Hypothalamus (tissue), 51 donors: ENCODE measurements at places on chromosomes 7 and 10.

DNA sequence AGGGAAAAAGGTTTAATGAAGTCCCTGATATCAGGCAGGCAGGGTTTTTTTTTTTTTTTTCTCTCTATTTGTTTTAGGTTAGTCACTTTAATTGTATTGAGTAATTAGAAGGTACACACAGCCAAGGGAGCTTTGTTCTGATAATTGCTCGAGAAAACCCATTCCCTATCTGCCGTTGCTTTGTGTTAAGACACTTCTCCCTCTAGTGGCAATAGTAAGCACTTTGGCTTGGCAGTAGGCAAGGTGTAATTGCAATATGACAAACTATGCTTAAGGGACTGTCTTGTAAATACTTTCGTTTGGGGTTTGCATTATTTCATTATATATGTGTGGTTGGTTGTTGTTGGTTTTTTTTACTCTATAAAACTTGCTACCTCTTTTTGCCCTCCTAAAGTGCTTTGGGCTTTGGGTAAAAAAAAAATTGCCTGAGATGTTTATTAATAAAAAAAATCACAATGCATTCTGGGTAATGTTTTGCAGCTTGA lies 113.4 kb downstream of the BTRC start:
- no peak for DNase-seq

DNA sequence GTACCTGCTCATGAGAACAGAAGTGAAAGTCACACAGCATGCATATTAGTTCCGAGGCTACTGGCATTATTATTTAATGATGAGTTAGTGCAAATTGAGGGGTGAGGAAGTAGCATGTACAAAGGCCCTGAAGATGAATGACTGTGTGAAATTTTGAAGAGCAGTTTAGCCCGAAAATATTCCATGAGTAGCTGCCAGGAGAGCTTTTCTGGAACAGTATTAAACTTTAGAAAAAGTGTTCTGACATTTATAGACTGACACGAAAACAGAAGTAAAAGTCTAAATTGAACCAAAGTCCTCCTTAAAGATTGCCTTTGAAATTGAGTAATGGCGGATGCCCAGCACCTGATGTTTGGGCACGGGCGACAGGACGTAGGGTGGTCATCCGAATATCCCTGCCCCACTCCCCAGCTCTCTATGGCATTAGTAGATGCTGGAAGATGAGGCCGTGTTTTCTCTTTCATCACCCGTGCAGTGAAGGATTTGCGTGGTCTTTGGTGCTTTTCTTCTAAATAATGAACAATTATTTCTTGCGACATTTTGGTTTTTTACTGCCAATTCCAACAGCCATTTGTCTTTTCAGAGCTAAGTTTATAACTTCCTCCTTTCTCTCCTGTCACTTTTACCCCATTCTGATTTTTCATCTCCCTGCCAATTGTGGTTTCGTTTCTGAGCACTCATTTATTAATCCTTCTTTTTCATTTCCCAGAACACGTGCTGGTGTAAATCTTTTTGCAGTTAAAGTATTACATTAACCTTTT lies 192.6 kb downstream of the MGMT start:
- no peak for DNase-seq

GRCh38 chr7:104850374-104850773 lies 163.6 kb upstream of the KMT2E start:
- no peak for DNase-seq

- no peak for DNase-seq
Observed at GRCh38 chr7:151010037-151010306, 14.3 kb downstream of the ATG9B start.

GRCh38 chr7:47938574-47939165 lies 9.6 kb downstream of the PKD1L1 start:
- DNase-seq, result no peak

DNA sequence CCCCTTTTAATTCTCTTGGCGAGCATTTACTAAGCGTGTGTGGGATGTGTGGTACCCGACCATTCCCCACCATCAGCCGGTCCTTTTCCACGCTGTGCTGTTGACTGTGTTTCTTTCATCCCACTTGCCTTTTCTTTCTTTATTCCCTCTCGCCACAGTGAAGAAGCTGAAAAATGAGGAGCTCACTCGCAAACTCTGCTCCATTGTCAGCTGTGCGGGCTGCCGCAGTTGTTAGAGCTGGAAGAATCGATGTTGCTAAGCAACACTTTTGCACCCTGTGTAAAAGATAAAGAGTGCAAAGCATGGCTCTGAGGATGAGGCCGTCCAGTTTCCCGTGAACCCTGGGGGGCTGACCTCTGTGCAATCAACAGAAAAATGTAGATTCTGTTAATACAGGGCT lies 203.1 kb upstream of the NEBL start:
- DNase-seq, result peak; percentile 3

DNA sequence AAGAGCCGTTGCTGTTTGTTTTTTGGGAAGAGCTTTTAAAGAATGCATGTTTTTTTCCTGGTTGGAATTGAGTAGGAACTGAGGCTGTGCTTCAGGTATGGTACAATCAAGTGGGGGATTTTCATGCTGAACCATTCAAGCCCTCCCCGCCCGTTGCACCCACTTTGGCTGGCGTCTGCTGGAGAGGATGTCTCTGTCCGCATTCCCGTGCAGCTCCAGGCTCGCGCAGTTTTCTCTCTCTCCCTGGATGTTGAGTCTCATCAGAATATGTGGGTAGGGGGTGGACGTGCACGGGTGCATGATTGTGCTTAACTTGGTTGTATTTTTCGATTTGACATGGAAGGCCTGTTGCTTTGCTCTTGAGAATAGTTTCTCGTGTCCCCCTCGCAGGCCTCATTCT lies 31.6 kb downstream of the PFKFB3 start:
- no peak for DNase-seq

DNA sequence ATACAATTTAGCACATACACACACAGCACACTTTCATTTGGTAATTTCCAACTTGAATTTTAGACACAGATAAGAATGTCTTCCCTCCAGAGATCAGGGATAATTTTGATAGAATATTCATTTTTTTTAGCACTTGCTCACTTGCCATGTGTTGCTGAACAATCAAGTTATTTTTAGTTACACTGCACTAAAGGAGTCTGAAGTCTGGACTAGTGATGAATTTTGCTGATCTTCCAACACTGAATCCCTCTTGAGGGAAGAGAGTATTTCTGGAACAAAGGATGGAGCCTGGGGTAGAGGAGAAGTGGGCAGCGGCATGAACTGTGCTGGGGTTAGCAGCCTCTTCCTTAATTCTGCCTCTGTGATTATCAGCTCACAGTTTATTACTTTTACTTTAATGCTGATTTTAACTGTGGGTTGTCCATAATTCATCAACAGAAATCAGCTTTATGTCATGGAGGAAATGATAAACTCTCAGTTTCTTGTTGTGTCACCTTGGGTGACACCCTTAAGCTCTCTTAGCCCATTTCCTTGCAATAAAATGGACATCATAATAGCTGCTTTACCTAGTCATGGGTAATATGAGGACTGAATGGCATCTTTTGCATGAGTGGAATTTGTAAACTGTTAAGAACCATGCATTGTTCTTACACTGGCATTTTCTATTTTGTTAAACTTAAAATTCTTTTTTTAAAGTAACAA lies 32.1 kb downstream of the SGPL1 start:
- no peak for DNase-seq

DNA sequence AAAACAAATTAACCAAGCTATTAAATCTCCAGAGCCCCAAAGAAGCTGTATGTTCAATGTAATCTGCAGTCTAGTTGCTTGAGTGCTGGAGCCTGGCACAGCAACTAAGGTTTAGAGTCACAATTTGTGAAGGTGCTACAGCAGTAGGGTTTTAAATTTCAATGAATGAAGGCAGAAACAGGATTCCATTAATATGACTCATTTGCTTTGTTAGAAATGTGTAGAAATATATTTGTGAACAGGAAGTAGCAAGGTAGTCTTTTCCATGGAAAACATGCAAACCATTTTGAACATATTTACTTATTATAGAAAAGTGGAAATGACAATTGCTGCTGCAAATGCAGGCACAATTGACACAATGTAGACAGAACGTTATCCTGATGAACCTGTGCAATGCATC lies 149.0 kb upstream of the STEAP4 start:
- no peak for DNase-seq

DNA sequence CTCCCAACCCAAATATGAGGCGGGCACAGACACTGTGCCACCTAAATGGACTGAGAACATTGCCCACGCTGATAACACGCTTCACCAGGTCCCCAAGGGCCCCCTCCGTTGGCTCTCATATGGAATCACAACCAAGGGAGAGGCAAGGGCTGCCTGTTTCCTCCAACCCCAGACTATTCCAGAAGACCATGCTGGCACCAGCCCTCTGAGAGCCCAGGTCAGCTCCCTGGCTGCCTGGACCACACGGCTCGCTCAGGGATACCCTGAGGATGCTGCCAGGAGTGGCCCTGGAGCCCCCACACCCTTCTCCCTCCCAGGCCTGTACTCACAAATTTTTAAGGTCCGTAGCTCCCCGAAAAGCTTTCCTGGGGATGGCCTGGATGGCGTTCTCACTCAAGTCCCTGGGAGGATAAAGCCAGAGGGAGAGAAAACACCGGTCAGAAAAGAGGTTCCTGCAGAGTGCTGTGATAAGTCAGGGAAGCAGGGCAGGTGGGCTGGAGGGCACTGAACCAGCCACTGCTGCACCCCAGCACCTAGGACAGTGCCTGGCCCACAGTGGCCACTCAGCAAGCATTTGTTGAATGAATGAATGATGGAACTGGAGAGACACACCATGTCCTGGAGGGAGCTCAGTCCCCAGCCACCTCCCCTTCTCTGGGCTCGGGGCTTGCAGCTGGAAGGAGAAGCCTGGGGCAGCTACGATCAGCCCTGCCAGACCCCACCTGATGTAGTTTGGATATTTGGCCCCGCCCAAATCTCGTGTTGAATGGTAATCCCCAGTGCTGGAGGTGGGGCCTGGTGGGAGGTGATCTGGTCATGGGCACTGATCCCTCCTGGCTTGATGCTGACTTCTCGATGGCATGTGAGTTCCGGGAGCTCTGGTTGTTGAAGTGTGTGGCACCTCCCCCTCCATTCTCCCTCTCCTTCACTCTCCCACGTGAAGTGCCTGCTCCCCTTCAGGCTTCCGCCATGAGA lies 119.8 kb downstream of the SLIT1 start:
- DNase-seq, result no peak

- DNase-seq, result no peak
Observed at GRCh38 chr10:114575417-114576131, 82.5 kb downstream of the ABLIM1 start.

- DNase-seq, result no peak
Observed at GRCh38 chr7:141262101-141263090, 188.5 kb downstream of the TMEM178B start.

GRCh38 chr10:6978187-6978627 lies 398.1 kb upstream of the PRKCQ start:
- no peak for DNase-seq

- DNase-seq, result no peak
Observed at GRCh38 chr7:131111081-131111576, 216.5 kb upstream of the MKLN1 start.

GRCh38 chr7:121275204-121275603 lies 53.6 kb upstream of the WNT16 start:
- DNase-seq, result no peak

- DNase-seq, result no peak
Observed at GRCh38 chr7:118148930-118149329, 35.0 kb upstream of the LSM8 start.

- no peak for DNase-seq
Observed at GRCh38 chr7:35424869-35425495, 171.1 kb upstream of the TBX20 start.

GRCh38 chr7:135111379-135111778 lies 36.5 kb upstream of the TMEM140 start:
- DNase-seq, result no peak

GRCh38 chr10:79067241-79068202 lies 1.2 kb upstream of the ZMIZ1 start:
- DNase-seq, result peak; percentile 83

GRCh38 chr10:97543025-97543546 lies 29.5 kb upstream of the ANKRD2 start:
- peak; percentile 66 for DNase-seq

- no peak for DNase-seq
Observed at GRCh38 chr10:74213571-74214162, 62.6 kb downstream of the ADK start.

DNA sequence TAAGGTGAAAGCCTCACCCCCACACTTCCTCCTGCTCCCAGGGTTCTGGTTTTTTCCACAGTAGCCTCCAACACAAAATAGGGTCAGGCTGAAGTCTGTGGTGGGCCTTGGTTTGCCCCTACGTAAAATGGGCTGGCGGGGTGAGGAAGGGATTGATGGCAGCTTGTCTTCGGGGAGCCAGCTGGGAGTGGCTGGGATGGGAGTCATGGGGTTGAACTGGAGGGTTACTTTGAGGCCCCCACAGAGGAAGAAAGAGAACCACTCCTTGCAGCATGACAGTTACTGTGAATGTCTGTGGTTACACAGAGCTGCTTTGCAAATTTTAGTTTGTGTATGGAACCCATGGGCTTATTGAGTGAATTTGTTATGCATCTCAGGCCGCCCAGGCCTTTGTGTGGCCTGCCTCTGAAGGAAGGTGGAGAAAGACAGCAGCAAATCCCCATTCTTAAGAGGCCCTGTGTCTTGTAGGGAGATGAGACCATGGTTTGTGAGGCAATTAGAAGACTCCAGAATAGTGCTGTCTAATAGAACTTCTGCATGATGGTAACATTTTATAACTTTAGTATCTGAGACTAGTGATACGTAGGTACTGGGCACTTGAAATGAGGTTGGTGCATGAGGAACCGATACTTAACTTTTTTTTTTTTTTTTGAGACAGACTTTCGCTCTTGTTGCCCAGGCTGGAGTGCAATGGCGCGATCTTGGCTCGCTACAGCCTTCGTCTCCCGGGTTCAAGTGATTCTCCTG lies 8.1 kb downstream of the TRIM8 start:
- DNase-seq, result no peak

DNA sequence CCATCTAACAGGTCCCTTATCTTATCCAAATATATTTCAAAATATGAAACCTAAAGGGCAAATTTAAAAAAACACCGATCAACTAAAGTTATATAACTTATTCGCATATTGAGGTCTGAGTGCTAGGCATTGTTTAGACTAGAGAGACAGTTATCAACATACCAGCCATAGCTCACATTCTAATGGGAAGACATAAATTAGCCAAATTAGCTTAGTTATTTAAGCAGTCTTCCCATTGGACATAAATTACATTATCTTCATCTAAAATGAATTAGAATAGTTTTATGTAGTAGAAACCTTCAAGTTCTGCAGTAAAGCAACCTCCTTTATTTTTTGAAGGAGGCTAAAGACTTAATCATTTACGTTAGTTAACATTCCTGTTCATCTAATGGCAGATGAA lies 17.4 kb downstream of the KIF5B start:
- no peak for DNase-seq

GRCh38 chr7:3250725-3251124 lies 50.3 kb upstream of the SDK1 start:
- DNase-seq, result no peak

DNA sequence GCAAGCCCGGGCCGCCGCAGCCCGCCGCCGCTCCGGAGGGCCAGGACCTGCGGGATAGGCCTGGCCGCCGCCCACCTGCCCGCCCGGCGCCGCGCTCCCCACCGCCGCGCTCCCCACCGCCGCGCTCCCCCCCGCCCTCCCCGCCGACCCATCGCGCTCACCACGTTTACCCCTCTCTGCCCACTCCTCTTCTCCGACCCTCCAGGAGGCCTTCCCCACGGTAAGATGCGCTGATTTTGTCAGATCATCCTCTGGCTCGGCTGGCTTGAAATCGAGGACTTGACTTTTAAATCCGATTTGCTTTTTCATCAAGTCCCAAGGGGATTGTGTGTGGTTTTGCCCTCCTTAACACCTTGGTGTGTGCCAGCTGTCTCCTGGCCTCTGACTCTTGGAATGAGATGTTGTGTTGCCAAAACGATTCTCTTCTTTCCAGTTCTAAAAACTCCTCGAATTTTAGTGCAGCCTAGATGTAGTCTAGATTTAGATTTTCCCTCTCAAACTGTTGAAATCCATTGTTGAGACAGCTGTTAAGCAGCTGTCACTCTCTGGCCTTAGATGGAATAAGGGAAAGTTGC lies 738 bp downstream of the POM121 start:
- no peak for DNase-seq
